ENCODE measurements at places on chromosomes 5 and 9. TPM values are rescaled to one million over a fixed set of nuclear protein-coding genes. Genes with fewer than 3 reads are reported as not detected.

- DNase-seq, result no peak
Measured at GRCh38 chr5:124869426-124870033, 123.1 kb upstream of the ZNF608 start.

DNA sequence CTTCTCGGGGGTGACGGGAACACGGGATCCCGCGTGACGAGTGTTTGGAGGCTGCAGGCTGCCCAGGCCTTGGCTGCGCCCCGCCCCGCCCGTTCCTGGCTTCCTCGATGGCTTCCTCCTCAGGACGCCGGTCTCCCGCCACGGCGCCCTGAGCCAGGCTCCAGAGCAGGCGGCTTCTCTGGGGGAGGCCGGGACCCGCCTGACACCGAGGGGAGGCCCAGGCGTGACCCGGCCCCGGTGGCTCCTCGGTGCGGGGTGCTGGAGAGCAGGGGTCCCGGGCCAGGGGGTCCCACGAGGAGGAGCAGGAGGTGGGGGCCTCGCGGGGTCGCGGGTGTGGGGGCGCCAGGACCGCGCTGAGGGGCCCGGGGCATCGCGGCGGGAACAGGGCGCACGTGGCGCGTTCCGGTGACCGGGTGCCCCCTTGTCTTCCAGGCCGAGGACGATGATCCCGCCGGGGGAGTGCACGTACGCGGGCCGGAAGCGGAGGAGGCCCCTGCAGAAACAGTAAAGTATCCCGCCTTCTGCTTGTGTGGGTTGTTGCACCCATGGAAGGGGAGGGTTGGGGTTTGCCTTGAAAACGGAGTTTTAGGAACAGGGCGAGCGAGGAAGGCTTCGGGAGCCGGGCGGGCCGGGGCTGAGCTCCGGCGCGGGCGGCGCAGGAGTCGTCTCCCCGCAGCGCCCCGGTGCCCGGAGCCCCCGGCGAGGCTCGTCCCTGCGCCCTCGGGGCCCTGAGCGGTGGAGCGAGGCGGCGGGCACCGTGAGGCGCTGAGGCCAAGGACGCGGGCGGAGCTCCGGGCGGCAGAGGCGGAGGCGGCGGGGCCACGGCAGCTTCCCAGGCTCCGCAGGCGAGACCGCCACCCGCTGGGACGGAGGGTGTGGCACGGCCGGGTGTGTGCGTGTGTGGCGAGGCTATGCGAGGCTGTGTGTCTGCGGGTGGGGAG, 22.2 kb downstream of the AHRR start:
- no peak for DNase-seq

DNA sequence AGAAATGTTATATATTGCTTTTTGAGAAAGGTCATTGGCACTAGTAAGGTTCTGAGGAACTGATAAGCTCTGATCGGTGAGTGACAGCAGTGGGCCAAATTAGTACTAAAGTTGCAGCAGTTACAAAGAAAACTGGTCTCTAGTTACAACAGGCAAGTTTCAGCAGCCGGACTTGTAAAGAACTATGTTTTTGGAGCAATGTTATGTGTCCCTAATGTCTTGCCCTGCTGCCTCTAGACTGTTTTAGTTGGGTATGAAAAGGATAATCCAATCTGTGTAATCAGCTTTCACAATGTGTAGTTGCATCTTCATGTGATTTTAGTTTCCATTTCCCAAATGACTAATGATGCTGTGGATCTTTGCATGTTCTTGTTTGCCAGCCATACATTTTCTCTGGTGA, 113.5 kb downstream of the CAMK4 start:
- DNase-seq, result no peak

DNA sequence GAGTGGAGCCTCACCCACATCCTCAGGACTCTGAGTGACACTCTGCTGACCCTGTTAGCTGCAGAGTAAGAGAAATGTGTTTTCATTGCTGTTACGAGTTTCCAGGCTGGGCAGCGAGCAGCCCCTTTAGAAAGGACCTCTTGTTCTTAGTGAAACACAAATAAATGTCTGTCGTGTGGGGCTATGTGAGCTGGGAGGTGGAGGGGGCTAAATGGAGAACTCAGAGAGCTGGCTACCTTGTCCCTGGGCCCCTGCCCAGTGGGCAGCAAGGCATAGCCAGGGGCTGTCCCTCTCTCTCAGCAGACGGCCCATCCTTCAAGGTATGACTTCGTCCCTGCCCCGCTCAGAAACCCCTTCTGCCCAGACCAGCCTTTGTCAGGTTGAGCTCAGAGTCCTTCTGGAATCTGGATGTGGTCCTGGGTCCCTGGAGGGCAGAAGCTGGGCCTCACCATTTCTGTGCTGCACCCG, 10.2 kb downstream of the DCANP1 start:
- DNase-seq, result no peak

- no peak for DNase-seq
Measured at GRCh38 chr5:156221816-156222215, 105.1 kb upstream of the SGCD start.

DNA sequence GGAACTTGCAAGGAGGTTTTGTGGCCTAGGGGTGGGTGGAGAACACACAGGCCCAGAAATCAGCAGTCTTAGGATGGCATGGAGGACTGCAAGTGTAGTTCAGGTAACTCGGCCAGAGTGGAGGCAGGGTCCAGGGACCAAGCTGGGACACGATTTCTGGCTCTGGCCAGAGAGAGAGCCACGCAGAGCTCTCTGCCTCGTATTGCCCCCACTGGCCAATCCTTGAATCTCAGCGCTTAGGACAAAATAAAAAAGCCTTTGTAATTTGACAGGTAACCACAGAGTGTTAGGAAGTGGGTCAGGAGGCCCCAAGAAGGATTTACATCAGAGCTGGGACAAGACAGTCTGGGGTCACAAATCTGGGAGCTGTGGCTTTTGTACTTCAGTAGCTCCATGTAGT, 11.7 kb downstream of the MAP3K1 start:
- DNase-seq, result no peak

GRCh38 chr5:171968531-171968930, 37.9 kb downstream of the FBXW11 start:
- DNase-seq, result no peak

DNA sequence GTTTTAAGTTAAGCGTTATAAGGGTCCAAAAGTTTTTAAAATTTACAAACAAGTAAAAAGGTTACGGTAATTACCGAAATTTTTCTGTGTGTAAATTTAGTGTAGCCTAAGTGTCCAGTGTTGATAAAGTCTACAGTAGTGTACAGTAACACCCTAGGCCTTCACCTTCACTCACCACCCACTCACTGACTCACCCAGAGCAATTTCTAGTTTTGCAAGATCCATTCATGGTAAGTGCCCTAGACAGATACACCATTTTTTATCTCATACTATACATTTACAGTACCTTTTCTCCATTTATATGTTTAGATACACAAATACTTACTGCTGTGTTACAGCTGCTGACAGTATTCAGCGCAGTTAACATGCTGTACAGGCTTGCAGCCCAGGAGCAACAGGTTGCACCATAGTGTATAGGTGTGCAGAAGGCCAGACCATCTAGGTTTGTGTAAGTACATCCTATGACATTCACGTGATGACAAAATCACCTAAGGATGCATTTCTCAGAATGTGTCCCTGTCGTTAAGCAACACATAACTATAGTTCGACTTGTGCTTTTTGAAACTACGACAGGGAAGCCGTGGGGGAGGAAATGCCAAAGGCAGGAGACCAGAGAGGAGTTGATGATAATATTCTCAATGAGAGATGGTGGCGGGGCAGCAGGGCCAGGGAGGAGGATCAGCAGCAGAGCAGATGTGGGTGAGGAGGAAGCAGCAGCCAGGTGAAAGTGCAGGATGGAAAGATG, 48.6 kb downstream of the PSMB7 start:
- no peak for DNase-seq

DNA sequence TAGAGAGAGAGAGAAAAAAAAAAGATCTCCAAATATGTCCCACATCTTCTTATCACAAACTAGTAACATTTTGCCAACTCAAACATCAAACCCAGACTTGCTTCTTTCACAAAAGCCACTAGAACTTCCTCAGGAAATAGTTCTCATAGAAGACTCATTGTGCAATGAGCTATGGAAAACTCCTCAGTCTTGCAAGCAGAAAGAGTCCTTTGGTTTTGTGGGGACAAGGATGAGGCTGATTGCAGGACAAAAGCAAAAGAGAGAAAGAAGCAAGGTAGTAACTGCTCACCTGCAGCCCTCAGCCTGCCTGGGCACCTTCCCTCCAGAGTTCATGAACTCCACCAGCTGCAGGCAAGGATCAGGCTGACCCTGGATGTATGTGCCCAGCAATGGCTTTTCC, 399.0 kb downstream of the IRX1 start:
- DNase-seq, result no peak

DNA sequence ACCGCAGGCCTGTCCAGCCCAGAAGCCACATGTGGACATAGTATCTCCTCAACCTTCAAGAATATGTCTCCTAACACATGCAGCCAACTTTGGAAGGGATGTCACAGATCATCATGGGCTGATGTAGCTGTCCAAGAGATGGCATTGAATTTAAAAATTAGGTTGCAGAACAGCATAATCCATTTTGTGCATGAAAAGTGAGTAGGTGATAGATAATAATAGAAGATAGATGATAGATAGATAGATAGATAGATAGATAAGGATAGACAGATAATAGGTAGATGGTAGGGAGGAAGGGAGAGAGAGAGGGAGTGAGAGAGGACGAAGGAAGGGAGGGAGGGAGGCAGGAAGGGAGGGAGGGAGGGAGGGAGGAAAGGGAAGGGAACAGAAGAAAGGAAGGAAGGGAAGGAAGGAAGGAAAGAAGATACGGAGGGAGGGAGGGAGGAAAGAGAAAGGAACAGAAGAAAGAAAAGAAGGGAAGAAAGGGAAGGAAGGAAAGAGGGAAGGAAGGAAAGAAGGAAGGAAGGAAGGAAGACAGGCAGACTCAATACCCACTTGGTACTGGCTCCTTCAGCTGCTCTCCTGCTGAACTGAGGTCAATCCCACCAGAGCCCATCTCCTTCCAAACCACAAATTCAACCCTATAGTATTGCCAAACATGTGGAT, 28.9 kb upstream of the ERGIC1 start:
- no peak for DNase-seq

- DNase-seq, result no peak
Measured at GRCh38 chr5:166719991-166720390, 1571.5 kb upstream of the WWC1 start.

DNA sequence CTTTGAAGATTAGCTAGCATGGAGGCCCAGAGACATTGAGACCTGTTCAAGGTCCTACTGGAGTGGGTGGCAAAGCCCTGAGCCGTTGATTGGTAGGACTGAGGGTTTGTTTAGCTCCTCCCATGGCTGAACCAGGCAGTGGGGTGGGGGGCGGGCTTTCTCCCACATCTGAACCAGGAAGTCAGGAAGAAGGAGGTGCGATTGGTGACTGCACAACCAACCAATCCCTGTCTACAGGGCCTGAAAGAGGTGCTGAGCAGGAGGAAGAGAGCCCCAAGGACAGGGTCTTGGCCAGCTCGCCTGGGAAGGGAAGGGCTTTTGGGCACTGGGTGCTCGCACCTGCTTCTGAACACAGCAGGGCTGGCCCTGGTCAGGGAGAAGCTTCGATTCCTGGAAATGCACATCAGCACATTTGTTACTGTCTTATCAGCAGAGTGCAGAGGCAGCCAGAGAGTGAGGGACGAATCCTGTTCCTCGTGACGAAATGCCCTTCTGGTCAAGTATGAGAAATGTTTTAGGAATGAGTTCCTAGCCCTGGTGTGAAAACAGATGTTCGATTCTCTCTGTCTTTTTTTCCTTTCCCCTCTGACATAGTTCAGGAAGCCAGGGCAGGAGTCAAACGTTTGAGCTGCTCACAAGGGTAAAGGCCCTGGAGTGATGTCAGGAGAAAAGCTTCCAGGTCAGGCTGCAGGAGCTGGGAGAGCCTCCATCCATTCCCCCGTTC, 294.8 kb upstream of the KLF4 start:
- no peak for DNase-seq

GRCh38 chr9:82081496-82081895, 92.9 kb downstream of the SPATA31D1 start:
- DNase-seq, result no peak

DNA sequence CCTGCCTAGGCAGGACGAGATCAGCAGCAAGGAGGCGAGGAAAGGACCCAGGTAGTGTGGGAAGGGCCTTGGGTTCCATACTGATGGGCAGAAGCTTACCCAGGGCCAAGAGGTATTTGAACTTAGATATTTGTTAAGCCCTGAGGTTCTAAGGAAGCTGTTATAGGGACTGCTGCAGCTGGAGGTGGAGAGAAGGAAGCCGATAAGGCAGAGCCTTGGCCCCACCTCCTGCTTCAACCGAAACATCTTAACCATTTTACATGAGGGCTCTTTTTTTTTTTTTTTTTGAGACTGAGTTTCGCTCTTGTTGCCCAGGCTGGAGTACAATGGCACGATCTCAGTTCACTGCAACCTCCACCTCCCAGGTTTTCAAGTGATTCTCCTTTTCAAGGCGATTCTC, 8.6 kb upstream of the AQP3 start:
- no peak for DNase-seq

- no peak for DNase-seq
Measured at GRCh38 chr5:75335486-75335885, 1.5 kb upstream of the HMGCR start.

DNA sequence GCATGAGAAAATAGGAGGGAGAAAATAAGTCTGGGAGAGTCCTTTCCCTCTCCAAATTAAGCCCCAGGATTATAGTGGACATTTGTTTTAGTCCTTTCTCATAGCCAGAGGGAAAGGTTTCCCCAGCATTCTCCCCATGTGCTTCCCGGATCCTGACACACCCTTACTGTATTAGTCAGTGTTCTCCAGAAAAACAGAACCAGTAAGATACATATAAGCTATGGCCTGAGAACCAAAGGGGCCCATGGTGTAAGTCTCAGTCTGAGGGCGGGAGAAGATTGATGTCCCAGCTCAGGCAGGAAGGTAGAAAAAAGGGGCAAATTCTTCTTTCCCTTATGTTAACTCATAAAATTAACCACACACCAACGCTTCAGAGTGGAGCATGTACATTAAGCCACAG, 25.6 kb upstream of the SPATA31D4 start:
- DNase-seq, result no peak

DNA sequence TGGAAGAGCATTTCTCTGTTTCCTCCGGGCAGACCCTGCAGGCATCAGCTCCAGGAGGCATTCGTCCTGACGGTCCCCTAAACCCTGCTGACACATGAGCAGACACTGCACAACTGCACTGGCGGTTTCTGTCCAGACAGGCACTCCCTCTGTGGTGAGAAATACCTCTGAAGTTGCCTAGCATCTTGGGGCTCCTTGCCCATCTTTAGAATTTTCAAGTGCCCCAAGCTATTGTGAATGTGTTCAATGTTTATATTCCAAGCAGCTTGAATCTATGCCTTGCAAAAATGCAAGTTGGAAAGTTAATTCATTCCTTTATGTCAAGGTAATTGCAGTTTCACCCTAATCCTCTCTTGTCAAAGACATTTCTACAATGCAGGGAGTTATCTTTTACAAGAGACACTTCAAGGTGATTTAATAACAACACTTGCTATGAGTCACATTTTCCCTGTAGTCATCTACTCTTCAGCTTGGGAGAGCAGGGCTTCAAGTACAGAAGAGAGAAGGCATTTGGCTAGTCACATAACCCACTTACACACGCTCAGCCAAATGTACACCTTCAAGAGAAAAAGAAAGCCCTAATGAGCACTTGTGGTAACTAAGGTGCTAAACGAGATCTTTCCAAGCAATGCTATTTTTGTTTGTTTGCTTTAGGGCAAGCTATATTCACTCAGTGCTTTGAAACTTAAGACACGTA, 302.5 kb downstream of the MLLT3 start:
- no peak for DNase-seq

The ADAMTS13 gene
- 2.5 TPM for total RNA-seq

The TXNDC8 gene
- total RNA-seq, result not detected

The FOXD4L4 gene
- total RNA-seq, result not detected

The FGF10 gene
- total RNA-seq, result 1.4 TPM

The SPATA31C2 gene
- not detected for total RNA-seq

The GABRA6 gene
- not detected for total RNA-seq

The IL5 gene
- not detected for total RNA-seq

Data from esophagus squamous epithelium (tissue), 5 donors.